ENCODE measurements at places on chromosomes 2 and 18.
A peak's percentile ranks its signal among the peaks of the same experiment; 100 is the strongest.

DNA sequence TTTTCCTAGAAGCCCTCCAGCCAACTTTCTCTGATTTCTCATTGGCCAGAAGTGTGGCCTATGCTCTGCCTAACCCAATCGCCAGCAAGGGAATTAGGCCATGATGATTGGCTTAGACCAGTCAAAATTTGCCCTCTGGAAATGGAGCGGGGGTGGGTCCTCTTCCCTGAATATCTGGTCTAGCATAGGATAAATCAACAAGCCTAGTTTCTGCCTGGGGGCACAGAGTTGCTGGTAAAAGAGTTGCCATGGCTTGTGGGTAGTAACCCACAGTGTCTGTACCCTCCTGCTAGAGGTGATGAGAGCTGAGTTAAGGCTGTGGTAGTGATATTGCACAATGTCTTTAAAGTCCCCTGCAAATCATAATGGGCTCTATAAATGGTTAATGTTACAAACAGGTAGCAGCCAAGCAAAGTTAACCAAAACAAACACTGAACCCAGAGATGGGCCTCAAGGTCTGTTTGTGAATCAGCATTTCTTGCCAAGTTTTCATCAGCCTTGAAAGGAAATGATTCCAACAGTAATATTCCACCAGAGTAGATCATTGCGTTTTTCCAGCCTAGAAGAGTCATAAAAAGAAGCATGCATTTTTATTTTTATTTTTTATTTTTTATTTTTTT lies 19.3 kb downstream of the GALM start:
- no peak for DNase-seq

DNA sequence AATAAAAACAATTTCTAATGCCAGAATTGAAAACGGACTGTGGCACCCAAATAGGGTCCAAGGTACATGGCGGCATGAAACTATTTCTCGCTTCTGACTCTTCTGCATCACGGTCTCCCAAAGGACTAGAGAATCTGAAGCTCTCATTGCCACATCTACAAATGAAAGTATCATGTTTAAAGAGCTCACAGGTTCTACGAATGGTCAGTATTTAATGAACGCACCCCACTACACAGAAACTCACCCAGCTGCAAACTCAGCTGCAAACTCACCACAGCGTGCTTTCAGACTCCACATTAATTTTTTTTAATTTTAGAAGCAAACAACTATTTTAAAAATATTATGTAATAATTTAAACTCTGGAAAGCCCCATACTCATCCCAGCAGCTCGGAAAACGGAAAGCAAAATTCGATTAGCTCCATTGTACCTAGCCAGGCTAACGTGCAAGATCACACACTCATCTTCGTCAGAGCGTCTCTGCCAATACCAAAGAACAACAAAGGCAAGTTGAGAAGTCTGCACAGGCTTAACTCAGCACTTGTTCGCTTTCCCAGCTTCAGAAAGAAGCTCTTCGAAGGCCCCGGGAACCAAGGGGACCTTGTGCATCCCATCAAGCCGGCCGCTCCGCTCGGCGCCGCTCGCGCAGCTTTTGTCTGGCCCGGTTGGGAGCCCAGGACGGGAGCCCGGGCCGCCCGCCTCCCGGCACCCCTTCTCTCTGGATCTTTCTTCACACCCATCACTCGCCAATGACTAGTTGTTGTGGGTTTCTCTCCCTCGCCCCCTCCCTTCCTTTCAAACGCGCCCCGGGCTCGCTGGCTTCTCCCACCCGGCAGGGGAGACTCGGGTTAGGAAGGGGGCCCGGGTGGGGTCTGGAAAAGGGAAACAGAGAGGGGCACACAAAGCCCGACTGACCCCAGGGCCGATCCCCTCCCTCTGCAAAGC lies 785 bp downstream of the CLASP1 start:
- DNase-seq = peak; percentile 60

DNA sequence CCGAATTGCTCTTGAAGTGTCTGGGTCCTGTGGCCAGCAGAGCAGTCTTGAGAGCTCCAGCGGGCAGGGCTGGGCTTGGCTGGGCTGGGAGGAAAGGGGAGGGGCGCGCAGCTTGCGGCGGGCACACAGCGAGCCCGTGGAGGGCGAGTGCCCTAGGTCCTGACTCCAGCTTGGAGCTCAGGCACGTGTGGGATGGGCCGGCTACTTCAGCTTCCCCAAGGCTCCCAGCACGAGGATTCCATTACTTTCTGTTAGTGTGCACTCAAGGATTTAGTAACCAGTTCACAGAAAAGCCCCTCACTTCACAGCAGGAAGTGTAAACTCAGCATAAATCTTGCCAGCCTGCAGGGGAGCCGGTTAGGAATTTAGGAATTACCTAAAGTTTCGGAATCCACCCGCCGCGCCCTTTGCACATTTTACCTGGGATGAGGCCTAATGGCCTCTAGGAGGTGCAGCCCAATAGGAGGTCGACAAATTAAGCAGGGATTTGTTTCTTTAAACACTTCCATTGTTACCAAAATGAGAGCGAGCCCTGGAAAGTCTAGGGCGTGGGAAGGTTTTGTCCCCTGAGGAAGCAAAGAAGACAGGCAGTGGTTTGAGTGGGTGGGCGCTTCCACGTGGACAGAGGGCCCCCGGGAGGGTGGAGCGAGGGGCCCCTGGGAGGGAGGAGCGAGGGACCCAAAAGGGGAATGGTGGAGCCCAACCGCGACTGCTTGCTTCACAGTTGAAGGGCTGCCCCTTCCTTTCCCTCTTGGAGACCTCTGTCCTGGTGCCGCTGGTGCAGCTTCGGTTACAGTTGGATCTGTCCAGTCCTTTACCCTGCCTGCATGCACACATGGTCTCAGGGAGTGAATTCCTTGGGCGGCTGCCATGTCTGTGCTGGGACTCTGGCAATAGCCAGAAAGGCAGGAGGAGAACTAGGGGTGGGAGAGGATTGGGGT lies 93.3 kb downstream of the CTAGE1 start:
- DNase-seq = no peak

GRCh38 chr2:129491308-129491707 lies 488.2 kb upstream of the RAB6C start:
- no peak for DNase-seq

- no peak for DNase-seq
These were observed 92.9 kb upstream of the SP3 start for GRCh38 chr2:174058026-174058425.

DNA sequence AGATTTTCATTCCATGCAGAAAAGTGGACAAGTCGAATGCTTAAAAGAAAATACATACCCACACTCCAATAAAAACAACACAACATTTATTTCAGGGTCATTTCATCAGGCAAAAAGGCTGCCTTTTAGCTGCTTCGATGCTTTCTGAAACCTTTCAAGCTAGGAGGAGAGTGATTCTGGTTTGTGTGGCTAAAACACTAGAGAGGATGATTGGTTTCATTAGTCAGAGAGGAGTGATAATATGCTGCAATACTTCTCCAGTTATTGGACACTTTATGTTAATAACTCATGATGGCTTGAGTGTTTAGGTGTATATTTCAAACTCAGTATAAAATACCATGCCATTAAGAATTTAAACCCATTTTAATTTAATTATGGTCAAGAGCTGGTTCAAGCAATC lies 614.0 kb downstream of the SLC4A3 start:
- no peak for DNase-seq

GRCh38 chr2:8568543-8569302 lies 113.1 kb upstream of the ID2 start:
- no peak for DNase-seq

- DNase-seq = peak; percentile 89
These were observed 157.8 kb downstream of the BCL2 start for GRCh38 chr18:63161761-63162195.

- DNase-seq = no peak
These were observed 452.0 kb downstream of the XIRP2 start for GRCh38 chr2:167340322-167340721.

DNA sequence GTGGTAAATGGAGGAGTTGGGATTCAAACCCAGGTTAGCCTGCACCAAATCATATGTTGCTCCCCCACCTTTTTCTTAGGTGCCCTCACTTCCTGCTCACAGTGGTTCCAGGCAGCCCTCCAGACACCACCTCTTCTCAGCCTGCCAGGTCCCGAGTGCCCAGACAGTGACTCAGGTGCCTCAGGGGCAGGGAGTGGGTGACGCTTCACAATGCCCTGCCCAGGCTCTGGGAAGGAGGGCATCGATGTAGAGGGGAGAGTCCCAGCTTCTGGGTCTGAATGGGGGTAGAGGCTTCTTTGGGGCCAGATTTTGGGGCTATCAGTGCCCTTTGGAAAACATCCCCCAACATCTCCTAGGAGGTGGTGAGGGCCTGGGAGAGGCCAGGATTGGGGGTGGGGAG lies 5.2 kb upstream of the DNAJB2 start:
- no peak for DNase-seq

All from CD4-positive, alpha-beta T cell treated with Interleukin-10 for 1 hour (primary cell).